ENCODE measurements at places on chromosomes 4 and X. TPM values are rescaled to one million over a fixed set of nuclear protein-coding genes. Genes with fewer than 3 reads are reported as not detected.

- no peaks in the 10 kb centered on the region for H3K27me3 ChIP-seq
- DNase-seq: no peak
- no peak overlapping the region for H3K27ac ChIP-seq
- no peak overlapping the region for H3K4me3 ChIP-seq
- no peaks in the 10 kb centered on the region for H3K36me3 ChIP-seq
- H3K4me1 ChIP-seq: no peaks in the 10 kb centered on the region
Measured at GRCh38 chrX:107272431-107272921, 66.1 kb downstream of the DNAAF6 start.

The CXXC4 gene
- not detected for polyA plus RNA-seq

DNA sequence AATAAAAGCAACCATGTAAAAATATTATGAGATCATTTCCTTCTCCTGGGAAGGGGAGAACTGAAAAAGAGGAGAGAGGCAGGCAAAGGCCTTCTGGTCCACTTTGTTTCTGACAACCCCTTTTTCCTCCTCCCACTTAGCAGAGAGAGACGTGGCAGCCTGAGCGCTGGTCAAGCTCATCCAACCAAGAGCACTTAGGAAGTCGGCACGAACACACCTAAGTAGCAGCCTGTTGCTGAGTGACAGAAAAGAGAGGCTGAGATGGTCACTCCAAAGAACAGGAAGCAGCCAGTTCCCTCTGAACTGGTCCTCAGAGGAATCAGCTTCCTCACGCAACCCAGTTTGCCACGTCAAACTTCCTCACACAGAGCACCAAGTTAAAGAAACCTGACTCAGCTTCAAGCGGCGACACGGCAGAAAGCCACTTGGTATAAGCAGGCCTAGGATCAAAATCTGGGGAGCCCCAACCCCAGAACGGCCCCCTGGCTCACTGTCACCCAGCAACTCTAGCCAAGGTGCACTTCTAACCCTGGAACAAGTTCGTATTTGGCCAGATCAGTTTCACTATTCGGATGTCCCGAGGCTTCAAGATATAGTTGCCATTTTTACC is 861 bp downstream of the SEC24D start:
- peak; percentile 36 for DNase-seq
- H3K27me3 ChIP-seq: no peaks in the 10 kb centered on the region
- peaks cover 15% of the 10 kb centered on the region for H3K4me1 ChIP-seq

DNA sequence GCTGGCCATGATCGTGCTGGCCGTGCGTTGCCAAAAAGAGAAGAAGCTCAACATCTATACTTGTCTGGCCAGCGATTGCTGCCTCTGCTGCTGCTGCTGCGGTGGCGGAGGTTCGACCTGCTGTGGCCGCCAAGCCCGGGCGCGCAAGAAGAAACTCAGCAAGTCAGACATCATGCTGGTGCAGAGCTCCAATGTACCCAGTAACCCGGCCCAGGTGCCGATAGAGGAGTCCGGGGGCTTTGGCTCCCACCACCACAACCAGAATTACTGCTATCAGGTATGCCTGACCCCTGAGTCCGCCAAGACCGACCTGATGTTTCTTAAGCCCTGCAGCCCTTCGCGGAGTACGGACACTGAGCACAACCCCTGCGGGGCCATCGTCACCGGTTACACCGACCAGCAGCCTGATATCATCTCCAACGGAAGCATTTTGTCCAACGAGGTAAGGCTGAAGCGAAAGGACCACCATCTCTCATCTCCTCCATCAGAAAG is 3.3 kb downstream of the PCDH10 start:
- H3K27me3 ChIP-seq: peaks cover 62% of the 10 kb centered on the region
- H3K4me1 ChIP-seq: peaks cover 9% of the 10 kb centered on the region
- no peak for DNase-seq
- no peak overlapping the region for H3K4me3 ChIP-seq
- H3K36me3 ChIP-seq: no peaks in the 10 kb centered on the region
- H3K27ac ChIP-seq: no peak overlapping the region

All from keratinocyte (primary cell).